Activated T-cell treated with anti-CD3 and anti-CD28 coated beads for 24 hours (primary cell): ENCODE measurements at places on chromosomes 1 and 21.

DNA sequence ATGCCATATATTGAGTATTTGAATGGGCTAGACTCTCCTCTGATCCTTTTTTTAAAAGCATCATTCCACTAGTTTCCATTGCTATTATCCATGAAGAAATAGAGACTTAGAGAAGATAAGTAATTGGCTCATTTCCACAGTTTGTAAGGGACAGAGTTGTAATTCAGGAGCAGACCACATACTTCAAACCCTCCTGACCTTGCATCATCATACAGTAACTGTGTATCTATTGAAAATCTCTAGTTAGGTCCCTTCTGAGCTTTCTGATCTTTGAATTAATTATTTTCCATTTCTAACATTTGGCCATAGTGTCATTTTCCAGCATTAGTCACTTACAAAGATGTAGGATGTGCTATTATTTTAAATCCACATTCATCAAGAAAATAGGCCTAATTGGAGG, 386.5 kb upstream of the ST6GALNAC5 start:
- DNase-seq, result no peak

GRCh38 chr1:67044631-67045270, 9.2 kb downstream of the SLC35D1 start:
- DNase-seq, result no peak

- DNase-seq, result no peak
These were observed 26.8 kb upstream of the RNF19B start for GRCh38 chr1:32991386-32991785.

- DNase-seq, result no peak
These were observed 3.2 kb downstream of the CDKN2C start for GRCh38 chr1:50973255-50973654.
